DMS79 treated with DMSO at 0.1 percent for 48 hours (cell line): ENCODE measurements at places on chromosomes 6 and 20.
A peak's percentile ranks its signal among the peaks of the same experiment; 100 is the strongest.

GRCh38 chr6:11396860-11397259 is 140.7 kb upstream of the TMEM170B start:
- no peak for DNase-seq

DNA sequence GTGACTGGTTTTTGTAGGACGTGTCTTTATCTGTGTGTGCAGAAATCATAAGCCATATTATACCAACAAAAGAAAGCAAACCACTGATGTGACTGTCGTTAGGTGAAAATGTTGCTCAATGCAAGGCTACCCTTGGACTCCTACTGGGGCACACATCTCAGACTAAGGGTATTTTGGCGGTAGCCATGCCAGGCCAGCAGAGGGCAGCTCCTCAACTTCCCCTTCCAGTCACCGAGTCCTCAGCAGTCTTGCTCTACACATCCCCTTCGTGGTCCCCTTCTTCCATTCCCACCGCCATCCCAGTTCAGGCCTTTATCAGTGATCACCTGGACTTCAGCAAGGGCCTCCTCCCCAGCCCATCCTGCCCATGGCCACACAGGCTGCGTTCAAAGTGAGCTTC is 113.7 kb upstream of the GGTLC1 start:
- DNase-seq = no peak

- no peak for DNase-seq
Measured at GRCh38 chr6:29793796-29794195, 33.8 kb upstream of the HLA-G start.

DNA sequence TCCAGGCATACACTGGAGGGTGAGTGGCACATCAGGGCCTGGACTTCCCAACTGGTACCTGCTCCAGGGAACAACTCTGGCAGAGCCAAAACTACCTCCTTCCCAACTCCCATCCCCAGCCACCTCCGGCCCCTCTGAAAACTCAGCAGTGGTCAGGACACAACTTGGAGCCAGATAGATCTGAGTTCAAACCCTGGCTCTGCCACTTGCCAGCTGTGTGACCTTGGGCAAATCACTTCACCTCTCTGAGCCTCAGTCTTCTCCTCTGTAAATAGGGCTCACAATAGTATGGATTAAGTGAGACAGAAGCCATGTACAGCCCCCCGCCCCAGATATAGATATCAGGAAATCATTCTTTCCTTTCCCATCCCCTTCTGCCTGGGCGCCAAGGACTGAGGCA is 10.7 kb downstream of the AHCY start:
- no peak for DNase-seq

DNA sequence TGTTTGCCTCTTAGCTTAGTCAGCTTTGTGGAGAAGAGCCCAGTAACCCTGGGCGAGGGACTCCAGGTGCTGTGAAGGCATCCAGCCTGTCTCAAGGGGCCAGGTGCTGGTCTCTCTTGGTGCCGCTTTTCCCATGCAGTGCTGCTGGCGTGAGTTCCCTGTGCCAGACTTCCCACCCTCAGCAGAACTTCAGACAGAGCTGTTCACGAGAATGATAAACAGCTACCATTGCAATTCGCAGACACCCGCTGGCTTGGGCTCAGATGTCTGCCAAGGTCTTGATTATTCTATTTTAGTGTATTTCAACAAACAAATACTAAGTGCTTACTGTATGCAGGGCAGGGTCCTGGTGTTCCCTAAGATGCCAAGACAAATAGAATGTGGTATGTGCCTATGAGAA is 57.7 kb downstream of the RNF217 start:
- no peak for DNase-seq

- peak; percentile 98 for DNase-seq
Measured at GRCh38 chr6:89080281-89081128, at the start of gene PNRC1. Gene PNRC1 (plus strand): TSS chr6:89080751. CDS start chr6:89080895, 144 bp downstream.

DNA sequence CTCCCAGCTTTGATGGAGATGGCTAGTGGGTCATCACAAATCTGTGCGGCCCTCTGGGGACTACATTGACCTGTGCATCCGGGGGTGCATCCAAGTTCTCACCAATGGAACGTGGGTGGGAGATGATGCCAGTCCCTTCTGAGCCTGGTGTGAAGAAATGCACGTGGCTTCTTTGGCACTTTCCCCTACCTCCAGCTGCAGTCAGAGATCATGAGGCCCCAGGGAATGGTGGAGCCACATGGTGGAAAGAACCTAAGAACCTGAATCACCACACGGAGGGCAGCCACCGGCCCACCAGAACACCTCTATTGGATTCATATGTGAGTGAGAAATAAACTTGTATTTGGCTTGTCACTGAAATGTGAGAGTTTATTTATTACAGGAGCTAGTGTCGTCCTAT is 9.9 kb upstream of the CDKN1A start:
- no peak for DNase-seq

GRCh38 chr20:40144581-40144980 is 544.5 kb downstream of the MAFB start:
- DNase-seq = peak; percentile 52

DNA sequence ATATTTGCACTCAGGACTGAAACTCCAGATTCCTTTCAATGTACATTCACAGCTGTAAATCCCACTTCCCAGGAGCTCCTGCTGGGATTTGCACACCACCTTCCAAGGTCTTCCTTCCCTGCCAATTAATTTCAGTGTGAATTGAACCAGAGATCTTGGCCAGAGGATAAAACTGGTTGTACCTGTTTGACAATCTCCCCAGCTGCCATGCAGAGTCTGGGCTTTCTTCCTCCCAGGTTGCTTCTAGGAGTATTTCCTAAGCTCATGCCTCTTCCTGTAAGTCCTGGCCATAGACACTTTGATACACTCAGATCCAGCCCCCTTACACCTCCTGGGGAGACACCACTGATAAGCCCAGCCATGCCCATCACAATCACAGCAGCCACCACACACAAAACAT is 15.6 kb downstream of the MAFB start:
- peak; percentile 28 for DNase-seq

DNA sequence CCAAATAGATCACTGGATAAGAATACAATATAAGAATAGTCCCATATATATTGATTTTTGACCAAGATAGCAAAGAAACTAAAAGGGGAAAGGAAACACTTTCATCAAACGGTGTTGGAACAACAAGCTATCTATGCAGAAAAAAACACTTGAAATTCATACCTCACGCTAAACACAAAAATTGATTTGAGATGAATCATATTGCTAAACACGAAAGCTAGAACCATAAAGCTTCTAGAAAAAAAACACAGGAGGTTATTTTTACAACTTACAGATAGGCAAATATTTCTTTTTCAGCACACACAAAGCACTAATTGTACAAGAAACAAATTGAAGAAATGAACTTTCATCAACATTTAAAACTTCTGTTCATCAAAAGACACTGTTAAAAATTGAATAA is 36.7 kb upstream of the TMEM14A start:
- no peak for DNase-seq

- no peak for DNase-seq
Measured at GRCh38 chr6:25202504-25202903, 76.7 kb upstream of the CARMIL1 start.

DNA sequence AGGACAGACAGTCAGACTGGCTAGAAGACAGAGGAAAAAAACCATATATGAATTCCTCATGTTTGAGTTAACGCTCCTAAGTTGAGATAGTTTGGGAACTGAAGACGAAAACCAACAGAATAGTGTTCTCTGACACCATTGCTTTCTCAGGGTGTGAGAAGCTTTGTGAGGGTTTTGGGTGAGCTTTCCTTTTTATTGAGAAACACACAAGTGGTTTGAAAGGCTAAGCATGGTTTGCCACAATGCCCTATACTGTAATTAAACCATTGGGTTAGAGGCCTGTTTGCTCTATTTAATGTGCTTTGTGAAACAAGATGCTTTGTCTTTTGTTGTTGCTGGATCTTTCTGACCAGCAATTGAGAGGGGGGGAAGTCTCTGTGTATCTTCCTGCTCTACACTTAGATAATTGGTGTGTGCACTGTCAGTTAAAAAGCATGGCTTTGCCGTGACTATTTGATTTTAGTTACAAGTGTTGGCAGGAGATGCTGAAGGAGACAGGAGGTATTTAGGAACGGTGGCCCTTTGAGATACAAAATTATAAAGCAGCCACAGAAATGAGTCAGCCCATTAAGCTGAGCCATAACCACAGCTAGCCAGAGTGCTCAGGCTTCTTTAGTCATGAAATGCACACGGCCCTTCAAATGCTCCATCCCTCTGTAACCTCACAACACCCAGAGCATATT is 273.0 kb upstream of the PREP start:
- DNase-seq = peak; percentile 39

DNA sequence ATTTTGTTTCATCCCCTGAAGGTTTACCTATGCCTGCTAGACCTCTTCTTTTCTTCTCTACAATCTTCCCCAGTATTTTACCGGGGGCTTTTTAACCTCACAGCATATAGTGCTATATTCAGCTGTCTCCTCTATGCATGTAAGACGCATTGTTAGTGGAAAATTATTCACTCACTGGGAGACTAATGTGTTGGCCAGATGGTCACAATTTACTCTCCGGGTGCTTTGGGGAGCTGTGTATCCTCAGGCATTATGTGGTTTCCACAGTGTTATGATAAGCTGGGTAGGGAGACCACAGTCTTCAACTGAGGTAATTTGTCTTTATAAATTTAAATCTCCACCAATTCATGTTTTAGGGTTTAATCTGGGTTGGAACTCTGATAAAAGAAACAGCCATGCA is 553.8 kb upstream of the PTCHD4 start:
- no peak for DNase-seq

DNA sequence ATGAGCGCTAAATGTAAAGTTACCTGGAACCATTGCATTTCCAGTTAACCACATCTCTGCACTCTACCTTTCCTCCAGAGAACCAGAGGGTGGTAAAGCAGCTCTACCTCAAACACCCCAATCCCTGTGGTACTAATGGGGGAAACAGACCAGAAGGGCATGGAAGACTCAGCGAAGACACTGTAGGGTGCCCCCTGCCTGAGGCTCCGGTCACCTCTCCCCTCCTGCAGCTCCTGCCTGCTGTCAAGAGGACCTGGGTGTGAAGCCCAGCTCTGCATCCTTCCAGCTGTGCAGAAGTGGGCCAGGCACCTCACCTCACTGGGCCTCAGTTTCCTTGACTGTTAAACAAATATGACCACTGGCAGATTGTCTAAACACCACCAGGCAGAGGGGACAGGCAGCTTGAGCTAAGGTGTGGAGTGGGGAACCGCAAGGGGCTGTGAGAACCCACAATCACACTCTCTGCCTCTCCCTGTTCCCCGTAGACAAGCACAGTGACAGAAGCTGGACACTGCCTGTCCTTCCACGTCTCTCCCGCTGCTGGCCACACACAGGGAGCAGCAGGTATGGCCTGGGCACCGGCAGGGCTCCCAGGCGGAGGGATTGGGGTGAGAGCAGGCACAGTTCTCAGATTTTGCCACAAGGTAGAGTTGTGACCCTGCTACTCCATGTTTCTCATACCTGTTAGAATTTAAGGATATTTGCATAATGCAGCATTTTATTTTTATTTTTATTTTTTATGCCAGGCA is 9.1 kb upstream of the BPIFA2 start:
- DNase-seq = no peak

DNA sequence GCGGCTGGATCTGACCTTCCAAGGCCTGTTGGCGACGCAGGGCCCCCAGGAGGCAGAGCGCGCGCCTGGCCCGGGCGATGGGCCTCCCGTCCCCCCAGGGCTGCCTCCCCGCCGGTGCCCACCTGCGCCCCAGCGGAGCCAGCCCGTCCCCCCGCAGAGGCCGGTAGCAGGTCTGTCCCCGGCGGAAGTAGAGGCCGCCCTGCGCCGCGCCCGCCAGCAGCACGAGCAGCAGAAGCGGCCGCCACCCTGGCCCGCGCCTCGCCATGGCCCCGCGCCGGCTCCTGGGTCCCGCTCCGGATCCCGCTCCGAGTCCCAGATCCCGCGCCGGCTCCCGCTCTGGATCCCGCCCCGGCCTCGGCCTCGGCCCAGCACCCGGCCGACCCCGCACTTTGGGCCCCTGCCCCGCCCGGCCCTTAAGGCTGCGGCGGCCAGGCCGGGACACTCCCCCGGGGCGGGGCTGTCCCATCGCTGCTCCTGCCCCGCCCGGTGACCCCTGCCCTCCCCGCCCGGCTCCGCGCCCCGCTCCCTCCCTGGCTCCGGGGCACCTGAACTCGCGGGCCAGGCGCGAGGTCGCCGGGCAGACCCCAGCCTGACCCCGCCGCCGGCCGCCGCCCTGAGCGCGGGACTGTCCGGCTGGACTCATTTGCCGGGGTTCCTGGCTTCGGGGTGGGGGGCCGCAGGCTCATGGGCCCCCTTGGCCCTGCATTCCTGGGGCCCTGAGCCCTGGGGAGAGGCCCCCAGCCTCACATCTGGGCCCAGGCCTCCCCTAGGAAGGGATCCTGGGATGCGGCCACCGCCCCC is at the start of gene CTSZ:
CTSZ (minus strand) TSS at position 391 of the 801 bp plus-strand sequence; CDS start at position 265, 126 bp downstream.
- no peak for DNase-seq

DNA sequence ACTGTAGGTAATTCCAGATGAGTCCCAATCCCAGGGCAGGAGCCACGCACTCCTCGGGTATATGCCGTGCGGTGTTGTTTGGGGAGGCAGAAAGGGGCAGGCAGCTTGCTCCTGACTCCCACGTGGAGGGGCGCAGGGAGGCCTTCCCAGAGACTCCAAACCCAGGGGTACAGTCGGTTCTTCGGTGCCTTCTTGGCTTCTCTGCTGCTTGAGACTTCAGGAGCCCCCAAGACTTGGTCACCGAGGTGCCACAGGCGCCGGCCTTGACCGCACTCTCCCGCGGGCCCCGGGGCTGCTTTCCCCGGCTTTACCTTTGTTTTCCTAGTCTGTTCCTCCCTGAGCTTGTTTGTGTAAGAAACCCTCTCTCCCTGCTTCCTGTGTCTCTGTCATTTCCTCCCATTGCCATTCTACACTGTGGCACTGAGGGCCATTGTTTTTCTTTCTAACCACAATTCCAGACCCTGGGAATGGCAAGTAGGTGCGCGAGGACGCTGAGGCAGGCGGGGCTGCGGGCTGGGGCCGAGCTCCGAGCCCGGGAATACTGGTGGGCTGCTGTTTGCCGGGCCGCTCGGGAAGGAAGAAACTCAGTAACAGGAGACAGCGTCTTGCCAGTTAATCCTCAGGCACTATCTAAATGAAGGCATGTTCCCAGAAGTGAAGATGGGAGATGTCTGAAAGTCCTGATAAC is 215.6 kb upstream of the HEY2 start:
- no peak for DNase-seq

- no peak for DNase-seq
Measured at GRCh38 chr6:42604150-42604549, 40.3 kb downstream of the UBR2 start.
